ENCODE measurements at places on chromosomes 3 and 15.

DNA sequence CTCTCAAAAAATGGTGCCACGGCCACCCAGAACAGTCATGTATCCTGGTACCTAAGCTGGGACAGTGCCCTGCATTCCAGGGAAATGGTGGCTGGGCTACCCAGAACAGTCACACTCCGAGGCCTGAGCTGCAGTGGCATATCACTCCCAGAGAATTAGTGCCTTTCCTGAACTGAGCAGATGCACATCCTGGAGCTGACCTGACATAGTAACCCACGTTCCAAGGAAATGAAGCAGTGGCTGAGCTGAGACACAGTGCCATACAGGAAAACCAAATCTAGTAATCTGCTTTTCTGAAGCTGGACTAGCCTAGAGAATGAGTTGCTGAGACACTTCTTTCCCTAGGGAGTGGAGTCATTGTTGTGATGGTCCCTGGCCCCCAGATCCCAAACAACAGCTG is 41.8 kb downstream of the SERP1 start:
- DNase-seq = no peak

DNA sequence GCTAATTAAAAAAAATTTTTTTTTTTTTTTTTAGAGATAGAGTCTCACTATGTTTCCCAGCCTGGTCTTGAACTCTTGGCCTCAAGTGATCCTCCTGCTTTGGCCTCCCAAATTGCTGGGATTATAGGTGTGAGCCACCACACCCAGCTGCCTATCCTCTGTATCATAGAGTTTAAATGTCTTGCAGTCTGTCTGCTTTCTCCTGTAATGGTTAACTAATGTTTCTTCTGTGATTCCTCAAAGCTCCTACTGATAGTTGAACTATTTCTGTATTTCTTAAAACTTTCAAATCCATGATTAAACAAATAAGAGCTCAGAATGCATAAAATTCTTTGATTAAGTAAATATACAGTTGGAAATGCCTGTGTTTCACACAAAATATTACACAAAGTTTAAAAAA is 115.4 kb upstream of the TPM1 start:
- no peak for DNase-seq

DNA sequence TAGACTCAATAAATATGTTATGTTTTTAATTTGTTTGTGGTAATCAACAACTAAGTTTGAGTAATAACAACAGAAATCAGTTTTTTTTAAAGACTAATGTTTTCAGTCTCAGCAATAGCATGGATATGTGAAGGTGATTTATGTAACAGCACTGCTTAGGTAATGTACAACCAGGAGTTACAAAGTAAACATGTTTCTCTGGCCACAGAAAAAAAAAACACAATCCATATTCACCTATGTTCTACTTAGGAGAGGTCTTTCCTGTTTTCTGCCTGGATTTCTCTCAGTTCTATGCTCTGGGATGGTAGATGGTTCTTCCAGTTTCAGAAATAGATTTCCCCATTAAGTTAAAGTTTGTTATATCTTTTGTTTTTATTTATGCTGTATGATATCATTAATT is 579.4 kb downstream of the SI start:
- no peak for DNase-seq

DNA sequence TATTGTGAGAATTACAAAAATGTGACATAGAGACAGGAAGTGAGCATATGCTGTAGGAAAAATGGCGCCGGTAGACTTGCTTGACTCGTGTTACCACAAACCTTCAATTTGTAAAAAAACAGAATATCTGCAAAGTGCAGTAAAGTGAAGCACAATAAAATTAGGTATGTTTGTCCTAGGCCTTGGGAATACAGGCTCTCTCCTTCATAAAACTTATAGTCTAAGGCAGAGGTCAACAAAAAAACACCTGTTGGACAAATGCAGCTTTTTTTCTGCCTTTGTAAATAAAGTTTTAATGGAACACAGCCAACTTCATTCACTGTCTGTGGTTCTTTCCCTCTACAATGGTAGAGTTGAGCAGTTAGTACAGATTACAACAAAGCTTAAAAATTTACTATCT is 216.8 kb upstream of the SATB1 start:
- no peak for DNase-seq

GRCh38 chr3:37072892-37073291 is 79.6 kb downstream of the MLH1 start:
- DNase-seq = no peak

DNA sequence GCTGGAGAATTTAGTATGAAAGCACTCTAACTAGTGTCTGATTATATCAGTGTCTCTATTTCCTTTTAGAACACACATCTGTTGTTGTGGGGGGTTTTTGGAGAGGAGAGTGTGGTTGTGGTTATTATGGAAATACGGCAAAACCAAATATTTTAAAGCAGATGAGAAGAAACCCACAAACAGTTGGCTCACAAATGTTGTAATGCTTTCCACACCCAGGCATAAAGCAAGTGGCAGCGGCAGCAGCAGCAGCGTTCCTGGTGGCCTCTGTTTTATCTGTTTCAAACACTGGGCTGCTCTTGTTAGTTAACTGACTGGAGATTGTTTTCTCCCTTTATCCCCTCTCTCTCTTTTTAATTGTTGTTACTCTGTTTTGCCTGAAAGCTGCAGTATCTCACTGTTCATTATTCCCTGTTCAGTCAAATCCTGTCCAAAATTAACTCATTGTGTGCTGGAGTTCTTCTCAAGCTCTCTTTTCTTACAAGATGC is 1045.5 kb upstream of the NR2F2 start:
- no peak for DNase-seq

DNA sequence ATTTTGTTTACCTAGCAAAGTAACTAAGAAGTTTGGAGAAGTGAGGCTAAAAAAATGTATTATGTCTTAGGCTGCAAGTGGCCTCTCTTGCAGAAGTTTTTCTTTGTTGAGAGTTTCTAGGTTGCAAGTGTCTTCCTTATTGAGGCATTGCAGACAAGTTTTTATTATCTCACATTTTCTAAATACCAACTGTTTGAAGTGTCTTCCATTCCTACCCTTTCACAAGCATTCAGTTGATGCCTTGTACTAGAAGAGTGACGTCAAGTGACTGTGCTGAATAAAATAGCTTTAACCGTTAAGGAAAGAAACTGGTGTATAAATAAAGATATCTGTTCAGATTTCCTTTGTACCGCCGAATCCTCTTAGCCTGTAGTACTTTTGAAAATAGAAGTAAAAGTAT is 123.3 kb downstream of the ALCAM start:
- no peak for DNase-seq

- DNase-seq = no peak
Measured at GRCh38 chr3:196554205-196554604, 14.1 kb downstream of the WDR53 start.

DNA sequence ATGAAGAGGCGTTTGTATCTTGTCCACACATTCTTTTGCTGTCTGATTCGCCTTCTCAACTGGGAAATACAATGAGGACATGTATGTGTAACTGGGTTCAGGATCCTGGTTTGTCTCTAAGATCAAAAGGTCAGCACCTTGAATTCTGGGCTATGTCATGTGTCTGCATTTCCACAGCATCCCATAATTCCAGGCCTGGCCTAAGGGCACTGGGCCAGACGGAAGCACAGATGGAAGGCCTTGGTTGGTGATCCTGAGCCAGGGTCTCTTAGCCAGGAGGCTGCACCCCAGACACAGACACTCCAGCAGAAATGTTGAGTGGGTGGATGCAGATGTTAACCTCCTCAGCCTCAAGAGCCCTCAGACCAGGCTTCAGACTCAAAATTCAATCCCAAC is 23.7 kb upstream of the HERC1 start:
- DNase-seq = no peak

DNA sequence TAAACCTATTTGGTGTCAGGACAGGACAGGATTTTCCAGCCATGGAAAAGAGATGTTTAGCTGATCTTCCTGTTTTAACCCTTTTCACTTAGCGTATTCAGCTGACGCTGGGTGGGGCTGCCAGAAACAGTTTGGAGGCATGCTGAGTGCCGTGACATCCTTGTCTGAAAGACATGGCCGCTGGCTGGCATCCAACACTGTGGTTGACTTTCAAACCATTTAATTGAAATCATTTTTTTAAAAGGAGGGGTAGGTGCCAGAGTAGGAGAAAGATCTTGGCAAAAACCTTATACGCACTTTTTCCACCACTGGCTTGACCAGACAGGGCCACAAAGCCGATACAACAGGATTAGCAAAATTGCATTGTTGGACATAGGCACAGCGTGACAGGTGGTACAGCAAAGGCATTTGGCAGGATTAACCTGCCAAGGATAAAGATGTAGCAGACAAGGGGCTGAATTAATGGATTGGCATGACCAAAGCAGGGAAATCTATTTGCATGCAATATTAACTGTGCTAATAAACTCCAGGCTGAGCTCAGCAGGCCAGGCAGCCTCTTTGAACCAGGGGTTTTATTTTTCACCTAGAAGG is 131.8 kb upstream of the TOPAZ1 start:
- DNase-seq = no peak

DNA sequence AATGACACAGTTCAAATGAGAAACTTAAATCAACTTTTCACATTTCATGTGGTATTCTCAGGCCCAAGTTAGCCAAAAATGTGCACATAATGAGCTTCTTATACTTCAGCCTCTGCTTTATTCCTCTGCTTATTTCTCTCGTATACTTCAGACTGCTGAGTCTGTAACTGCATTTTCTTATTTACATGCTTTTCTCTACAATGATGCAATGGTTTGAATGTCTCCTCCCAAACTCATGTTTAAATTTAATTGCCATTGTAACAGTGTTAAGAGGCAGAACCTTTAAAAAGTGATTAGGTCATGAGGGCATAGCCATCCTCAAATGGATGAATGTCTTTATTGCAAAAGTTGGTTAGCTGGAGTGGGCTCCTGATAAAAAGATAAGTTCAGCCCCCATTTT is 184.2 kb downstream of the SUCLG2 start:
- no peak for DNase-seq

DNA sequence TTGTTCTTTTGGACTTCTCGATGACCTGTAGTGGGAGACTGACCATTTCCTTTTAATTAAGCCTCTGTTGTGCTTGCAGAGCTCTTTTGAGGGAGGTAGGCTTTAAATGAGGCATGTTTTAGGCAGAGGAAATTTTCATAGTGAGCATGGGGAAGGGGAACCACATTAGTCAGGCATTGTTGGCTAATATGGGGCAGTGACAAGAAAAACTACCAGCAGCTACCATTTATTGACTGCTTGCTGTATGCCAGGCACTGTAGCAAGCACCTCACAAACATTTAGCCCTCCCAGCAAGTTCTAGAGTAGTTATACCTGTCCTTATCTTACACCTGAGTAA is 10.9 kb downstream of the ATG7 start:
- no peak for DNase-seq

DNA sequence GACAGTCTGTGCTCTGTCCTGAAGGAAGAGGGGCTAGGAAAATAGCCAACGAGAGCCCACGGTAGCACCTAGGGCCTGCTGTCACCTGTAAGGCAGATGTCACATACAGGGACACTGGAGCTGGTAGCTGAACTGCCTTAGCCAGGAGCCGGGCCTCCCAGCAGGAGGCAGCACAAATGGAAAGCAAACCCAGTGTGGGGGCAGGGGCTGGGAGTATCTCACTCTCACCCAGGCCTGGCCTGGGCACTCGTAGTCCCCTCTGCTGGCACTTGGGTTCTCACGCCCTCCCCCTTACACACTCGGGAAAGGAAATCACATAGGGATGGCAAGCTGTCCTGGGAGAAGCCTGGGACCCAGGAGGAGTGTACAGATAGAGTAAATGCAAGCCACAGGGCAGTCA is 173.1 kb upstream of the CHRNA7 start:
- no peak for DNase-seq

GRCh38 chr15:95698951-95699350 is 631.5 kb upstream of the NR2F2 start:
- DNase-seq = no peak

DNA sequence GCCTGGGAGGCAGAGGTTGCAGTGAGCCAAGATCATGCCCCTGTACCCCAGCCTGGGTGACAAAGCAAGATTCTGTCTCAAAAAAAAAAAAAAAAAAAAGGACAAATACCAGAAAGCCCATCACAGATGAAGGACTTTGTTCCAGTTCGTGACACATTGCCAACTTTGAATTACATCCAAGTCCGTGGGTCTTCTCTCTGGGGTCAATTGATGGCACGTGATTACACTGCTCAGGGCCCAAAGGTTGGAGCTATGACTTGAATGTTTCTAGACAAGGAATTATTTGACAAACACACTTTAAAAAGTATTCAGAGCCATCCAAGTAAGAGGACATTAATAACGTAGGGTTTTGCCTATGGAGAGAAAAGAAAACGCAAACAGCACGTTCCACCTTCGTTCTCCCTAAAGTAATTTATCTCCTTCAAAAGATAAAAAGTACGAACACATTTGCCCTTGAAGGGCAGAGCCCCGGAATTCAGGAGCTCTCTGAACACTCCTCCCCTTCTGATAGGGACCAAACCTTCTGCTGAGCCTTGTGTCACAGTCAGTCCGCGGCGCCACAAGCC is 31.3 kb upstream of the ST3GAL6 start:
- DNase-seq = no peak

DNA sequence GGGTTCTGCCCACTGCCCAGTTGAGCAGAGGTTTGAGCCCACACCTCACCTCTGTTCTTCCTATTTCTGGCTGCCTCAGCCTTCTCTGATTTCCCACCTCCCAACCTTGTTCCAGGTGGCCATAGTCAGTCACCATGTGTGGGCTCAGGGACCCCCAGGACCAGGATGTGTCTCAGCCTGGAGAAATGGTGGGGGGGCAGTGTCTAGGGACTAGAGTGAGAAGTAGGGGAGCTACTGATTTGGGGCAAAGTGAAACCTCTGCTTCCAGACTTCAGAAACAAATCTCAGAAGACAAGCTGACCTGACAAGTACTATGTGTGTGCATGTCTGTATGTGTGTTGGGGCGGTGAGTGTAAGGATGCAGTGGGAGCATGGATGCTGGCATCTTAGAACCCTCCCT is 22.9 kb downstream of the SHF start:
- no peak for DNase-seq

DNA sequence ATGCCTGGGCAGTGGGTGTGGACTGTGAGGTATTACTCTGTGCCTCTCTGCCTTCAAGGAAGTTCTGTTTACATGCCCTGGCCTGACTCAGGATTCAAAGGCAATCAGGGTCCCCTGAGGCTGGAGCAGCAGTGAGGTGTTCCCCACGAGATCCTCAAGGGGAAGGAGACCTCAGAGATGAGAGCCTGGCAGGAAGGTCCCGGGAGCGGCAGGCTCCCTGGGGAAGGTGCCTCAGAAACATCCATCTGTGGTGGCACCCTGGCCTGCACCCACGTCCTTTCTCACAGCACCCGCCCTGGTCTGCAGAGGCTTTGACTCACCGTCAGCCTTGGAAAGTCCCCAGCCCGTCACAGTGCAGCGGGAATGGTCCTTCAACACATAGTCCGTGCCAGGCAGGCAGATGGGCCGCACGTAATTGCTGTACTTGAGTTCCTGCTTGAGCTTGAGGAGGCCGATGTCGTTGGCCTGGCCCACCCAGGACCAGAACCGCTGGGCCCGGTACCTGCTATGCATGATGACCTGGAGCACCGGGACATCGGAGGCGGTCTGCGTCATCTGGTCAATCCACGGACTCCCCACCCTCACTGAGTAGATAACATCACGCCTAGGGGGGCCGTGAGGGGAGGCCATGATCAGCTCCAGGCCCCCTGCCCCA is 3.6 kb downstream of the PRSS50 start:
- peak; percentile 40 for DNase-seq

- no peak for DNase-seq
Measured at GRCh38 chr3:29363110-29363509, 82.2 kb downstream of the RBMS3 start.

Data from psoas muscle (tissue), 8 donors.